Skeletal muscle cell (primary cell): ENCODE measurements at places on chromosomes 6 and 20.
A peak's percentile ranks its signal among the peaks of the same experiment; 100 is the strongest.

GRCh38 chr6:142240179-142240578 is 61.6 kb upstream of the ADGRG6 start:
- DNase-seq = no peak

- no peak for DNase-seq
Observed at GRCh38 chr6:34568341-34569201, 12.4 kb upstream of the SPDEF start.

GRCh38 chr20:4617019-4617418 is 104.7 kb upstream of the PRND start:
- no peak for DNase-seq

- DNase-seq = no peak
Observed at GRCh38 chr6:32972353-32973143, 4.2 kb downstream of the BRD2 start.

- DNase-seq = no peak
Observed at GRCh38 chr20:19433371-19434350, 221.2 kb downstream of the SLC24A3 start.

DNA sequence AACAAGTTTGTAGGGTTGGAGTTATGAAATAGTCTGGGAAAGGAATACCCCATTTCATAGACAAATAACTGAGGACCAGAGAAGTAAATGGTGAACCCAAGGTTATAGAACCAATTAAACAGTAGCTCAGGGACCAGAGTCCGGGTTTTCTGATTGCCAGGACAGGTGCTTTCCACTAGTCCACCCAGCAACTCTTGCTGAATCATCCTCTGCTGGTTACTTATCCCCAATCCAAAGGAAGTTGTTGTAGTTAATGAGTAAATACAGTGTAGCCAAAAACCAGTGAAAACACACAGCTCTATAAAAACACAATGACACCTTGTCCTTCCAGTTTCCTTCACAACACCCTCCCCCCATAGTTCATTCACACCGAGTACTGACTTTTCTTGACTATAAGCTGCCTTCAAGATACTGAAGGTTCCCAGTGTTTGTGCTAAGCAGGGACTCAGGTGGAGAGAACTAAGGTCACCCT is 766 bp upstream of the TINAG start:
- DNase-seq = no peak

GRCh38 chr6:13485923-13486562 is 1.4 kb downstream of the GFOD1 start:
- no peak for DNase-seq

GRCh38 chr6:1657116-1657770 is 47.5 kb downstream of the FOXC1 start:
- DNase-seq = no peak

GRCh38 chr6:146305092-146305491 is 238.5 kb upstream of the RAB32 start:
- DNase-seq = no peak

- peak; percentile 53 for DNase-seq
Observed at GRCh38 chr6:42131531-42131930, 10.9 kb downstream of the C6orf132 start.

- no peak for DNase-seq
Observed at GRCh38 chr6:115271434-115271833, 789.3 kb downstream of the FRK start.

GRCh38 chr6:163605385-163606097 is 191.0 kb downstream of the QKI start:
- no peak for DNase-seq

- DNase-seq = no peak
Observed at GRCh38 chr20:23872065-23872464, 7.5 kb downstream of the CST5 start.

DNA sequence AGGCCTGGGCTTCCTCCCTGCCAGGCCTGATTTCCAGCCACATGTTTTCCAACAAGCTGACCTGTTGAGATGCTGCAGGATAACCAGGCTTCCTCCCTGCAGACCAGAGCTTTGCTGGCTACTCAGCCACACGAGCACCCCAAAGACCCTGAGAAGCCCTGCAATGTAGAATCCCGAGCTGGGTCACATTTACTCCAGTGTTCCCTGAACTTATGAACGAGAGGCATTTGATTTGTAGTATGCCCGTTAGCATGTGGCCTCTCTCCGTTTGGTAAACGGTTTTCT is 4.0 kb downstream of the SIRPA start:
- no peak for DNase-seq

DNA sequence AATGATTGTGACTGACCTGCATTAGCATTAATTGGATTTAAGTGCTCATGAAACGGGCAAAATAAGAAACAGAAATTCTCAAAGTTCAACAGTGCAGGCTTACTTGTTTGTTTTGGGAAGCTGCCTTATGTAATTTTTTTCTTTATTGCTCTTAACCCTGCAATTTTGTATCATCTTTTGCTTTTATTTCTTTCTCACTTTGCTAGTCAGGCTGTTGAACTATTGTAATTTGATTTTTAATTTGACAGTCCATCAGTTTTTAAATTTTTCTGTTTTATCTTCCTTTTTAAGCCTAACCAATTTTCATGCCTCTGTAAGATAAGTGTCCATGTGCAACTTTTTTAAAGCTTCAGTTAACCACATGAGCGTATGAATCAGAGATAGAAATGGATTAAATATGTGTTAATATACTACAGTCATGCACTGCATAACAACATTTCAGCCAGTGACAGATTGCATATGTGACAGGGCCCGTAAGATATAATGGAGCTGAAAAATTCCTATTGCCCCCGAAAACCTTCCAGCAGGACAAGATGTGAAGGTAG is 44.6 kb downstream of the PEX7 start:
- no peak for DNase-seq

DNA sequence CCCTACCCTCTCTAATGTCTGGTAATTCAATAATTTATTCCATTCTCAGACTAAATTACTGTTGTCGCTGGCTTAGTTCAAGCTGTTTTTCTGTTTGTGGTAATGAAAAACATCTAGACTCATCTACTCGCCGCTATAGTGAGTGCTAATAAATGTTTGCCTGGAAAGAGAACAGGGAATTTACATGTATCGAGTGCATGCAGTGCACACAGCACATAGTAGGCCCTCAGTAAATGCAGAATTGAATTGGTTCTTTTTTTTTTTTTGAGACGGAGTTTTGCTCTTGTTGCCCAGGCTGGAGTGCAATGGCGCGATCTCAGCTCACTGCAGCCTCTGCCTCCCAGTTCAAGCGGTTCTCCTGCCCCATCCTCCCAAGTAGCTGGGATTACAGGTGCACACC is 7.7 kb upstream of the NSFL1C start:
- no peak for DNase-seq

- DNase-seq = no peak
Observed at GRCh38 chr6:45759472-45759810, 256.2 kb downstream of the CLIC5 start.

- no peak for DNase-seq
Observed at GRCh38 chr6:114142258-114142657, 171.3 kb upstream of the HDAC2 start.

DNA sequence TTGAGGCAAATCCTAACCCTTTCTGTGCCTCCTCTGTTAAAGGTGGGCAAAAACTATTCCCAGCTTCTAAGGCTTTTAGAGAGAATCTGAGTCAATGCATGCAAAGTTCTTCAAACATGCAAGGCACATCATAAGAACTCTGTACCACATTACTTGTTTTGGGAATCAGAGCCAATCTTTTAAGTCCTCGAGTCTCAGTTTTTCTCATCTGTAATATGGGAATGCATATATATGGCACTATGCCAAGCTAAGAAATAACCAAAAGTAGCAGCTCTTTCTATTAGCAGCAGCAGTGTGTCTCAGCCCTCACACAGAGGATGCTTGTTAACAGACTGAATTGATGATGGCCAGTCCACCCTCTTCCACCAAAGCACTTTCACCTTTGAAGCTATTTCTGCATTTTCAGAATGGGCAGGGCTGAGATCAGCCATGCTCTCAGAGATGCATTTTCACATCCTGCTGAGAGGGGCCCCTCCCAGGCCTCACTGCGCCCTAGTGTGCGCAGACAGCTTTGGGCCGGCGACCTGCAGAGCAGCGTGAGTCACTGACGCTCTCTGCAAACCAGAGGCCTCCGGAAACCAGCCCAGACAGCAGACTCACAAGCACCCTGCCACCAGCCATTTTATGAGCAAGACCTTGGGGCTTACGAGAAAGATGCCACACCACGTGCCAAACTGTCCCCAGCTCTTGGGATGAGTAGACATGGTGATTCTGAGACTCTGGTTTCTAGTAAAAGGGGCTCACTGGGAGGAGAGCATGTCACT is 138.0 kb downstream of the NFATC2 start:
- DNase-seq = no peak

DNA sequence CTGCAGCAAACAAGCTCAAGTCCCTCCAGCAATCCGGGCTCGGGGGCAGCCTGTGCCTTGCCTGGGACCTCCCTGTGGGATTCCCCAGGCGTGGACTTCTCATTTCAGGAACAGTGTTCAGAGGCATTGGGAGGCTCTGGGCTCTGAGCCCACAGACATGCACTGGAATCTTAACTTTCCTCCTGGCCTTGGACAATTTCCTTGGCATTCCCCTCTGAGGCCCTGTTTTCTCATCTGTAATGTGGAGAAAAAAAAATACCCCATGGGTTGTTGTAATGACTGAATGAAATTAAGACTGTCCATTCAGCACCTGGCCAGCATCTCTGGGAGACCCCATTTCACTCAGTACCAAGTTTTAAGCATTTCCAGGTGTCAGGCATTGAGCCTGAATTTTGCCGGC is 17.6 kb downstream of the BPIFB4 start:
- no peak for DNase-seq

GRCh38 chr20:44581515-44581914 is 864 bp upstream of the PKIG start:
- no peak for DNase-seq

DNA sequence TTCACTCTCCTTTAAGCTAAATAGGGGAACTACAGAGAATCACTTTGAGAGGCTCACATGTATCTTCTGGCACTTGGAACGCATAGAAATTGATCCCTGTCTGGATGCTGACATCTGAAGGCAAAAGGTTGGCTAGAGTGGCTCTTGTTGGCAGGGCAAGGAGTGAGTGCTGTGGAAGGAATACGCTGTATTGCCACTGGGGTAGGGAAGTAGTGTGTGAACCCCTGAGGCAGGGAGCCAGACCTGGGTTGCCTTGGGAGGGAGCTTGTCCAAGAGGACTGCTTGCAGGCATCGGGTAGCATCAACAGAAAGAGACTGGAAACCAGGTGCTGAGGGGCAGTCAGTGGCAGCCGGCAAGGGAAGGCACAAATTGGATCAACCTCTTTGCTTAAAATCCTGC is 8.9 kb upstream of the MMS22L start:
- DNase-seq = no peak

DNA sequence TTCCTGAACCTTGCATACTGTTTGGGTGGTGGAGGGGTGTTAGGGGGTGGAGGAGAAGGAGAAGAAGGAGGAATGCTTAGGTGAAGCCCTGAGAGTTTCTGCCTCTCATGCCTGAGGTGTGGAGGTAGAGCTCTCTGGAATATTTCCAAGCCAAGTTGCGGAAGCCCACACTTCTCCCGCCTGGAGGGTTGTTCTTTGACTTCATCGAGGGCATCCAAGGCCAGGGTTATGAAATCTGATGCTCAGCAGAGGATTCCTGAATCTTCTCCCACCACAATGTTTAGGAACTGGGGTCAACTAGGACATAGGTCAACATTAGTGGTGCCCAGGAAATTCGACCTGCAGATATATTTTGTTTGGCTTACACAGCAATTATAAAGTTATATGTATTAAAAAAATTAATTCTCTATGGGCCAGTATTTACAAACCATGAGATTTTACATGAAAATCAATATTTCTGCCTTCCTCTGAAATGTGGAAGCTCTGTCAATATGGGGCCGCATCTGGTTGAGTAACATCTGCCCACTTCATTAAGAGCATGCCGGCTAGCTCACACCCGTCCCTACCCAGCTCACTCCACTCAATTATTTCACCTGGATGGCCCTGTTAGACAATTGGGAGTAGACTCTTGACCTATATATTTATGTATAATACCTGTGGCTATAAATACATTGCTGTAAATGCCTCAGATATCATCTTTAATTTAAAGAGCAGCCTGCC is 257.1 kb upstream of the ZFP64 start:
- DNase-seq = no peak

GRCh38 chr6:163530406-163530805 is 115.9 kb downstream of the QKI start:
- DNase-seq = no peak

DNA sequence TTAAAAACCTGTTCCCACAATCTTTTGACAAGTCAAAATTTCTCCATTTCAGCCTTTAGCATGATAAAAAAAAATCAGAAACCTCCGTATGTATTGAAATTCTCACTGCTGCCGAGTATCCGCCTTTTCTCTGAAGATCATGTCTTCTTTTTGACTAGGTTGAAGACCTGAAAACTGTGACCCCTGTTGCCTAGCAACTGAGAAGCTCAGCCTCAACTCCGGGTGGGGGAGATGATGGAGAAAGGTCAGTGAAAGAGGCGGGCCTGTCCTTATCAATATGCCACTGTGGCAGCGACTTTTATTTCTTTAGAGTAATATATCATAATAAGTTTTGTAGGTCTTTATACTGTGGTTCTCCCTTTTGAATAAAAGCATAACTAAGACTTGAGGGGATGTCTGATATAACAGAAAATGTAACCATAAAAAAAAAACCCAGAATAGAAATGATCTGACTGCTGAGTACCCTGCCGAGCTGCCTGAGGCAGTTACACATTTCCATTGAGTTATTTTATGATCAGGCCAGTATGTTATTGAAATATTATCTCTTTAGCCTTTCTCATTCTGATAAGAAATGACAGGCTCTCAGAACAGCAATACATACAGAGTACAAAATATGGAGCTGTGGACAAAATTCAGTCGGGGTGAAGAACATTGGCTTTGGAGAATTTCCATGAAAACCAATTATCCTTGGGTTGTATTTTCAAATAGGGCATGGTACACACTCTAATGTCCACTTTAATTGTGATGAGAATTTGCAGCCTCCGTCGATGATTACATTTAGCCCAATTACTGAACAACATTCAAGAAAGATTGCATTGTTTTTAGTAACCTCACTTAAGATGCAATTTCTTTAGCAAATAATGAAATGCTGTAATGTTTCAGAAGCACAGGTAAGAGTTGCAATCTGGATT is 136.7 kb upstream of the EEF1E1 start:
- no peak for DNase-seq

DNA sequence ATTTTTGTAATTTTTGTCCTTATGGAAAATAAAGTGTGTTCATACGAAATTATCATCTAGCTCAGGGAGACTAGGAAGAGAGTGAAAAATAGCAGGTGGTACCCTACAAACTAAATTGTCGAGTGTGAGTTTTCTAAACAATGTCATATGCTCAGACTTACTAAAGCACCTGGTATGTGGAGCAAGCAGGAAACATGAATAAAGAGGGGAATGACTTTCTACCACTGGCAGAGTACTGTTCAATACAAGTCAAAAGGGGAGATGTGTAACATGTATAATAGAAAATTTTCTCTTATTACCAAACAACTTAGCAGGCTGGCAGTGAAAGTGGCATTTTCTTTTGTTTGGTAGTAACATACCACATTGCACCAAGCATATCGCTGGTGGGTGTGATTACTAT is 36.1 kb downstream of the CTNNBL1 start:
- DNase-seq = no peak
